DMS153 (cell line): ENCODE measurements at places on chromosomes 6 and 20.

- no peak for DNase-seq
Measured at GRCh38 chr6:52346503-52346902, 15.4 kb upstream of the PAQR8 start.

DNA sequence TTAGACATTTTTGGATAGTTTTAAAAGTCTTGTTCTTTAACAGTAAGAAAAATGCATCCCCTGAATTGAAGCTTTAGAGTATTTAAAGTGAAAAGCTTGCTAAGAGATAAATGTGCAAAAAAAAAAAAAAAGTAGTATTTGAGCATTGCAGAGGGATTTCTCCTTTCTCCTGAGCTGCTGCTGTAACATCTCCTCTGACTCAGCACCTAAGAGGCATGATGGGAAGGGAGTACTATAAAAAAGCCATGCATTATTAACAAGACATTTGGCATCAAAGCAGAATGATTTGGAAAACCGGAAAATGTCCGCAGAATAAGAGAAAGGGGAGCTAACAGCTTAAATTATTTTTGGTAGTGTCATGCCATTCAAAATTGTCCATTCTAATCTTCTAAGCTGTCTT is 27.9 kb downstream of the B4GALT5 start:
- DNase-seq = no peak

DNA sequence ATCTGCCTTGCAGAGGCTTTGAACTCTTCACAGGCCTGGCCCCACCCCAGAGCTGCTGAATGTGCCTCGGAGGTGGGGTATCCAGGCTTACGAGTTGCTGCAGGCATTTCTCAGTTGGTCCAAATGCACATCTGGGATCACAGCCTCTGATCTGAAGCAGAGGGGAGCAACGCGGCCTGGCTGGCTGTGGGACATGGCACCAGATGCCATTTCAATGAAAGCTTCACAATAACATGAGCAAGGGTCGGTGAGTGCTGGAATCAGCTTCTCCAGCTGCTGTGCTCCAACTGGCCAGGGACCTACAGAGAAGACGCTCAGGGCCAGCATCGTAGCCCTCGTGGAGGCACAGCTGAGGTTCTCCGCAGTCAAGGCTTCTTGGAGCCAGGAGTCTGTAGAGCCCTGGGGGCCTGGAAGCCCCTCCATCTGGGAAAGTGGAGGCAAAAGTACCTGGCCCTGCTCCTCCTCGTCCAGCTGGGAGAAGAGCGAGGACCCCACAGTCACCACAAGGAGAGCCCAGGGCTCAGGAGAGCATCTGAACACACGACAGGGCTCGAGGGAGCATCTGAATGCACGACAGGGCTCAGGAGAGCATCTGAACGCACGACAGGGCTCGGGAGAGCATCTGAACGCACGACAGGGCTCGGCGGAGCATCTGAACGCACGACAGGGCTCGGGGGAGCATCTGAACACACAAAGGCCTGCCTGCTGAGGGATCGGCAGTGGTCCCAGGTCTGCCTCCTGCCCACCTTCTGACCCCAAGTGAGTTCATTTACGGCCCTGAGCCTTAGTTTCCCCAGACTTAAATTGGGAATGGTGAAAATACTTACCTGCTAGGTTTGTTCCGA is 165.2 kb downstream of the DLL1 start:
- no peak for DNase-seq

GRCh38 chr6:85677234-85677956 is 34.7 kb upstream of the SYNCRIP start:
- no peak for DNase-seq

DNA sequence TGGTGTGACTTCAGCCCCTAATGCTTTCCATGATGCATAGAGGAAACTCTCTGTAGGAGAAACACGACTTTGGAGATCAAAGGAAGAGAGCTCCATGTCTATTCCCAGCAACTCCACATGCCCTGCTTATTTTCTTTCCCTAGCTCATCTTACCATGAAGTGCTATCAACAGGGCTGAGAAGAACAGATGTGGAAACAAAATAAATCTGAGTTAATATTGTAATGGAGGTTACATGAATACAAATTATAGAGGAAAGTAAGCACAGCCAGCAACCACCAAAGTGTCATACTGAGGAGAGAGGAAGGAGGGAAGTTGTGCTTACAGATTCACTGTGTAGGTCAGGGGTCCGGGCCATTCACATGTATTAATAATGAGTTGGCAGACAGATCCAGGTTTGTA is 157.5 kb downstream of the RFPL4B start:
- no peak for DNase-seq

DNA sequence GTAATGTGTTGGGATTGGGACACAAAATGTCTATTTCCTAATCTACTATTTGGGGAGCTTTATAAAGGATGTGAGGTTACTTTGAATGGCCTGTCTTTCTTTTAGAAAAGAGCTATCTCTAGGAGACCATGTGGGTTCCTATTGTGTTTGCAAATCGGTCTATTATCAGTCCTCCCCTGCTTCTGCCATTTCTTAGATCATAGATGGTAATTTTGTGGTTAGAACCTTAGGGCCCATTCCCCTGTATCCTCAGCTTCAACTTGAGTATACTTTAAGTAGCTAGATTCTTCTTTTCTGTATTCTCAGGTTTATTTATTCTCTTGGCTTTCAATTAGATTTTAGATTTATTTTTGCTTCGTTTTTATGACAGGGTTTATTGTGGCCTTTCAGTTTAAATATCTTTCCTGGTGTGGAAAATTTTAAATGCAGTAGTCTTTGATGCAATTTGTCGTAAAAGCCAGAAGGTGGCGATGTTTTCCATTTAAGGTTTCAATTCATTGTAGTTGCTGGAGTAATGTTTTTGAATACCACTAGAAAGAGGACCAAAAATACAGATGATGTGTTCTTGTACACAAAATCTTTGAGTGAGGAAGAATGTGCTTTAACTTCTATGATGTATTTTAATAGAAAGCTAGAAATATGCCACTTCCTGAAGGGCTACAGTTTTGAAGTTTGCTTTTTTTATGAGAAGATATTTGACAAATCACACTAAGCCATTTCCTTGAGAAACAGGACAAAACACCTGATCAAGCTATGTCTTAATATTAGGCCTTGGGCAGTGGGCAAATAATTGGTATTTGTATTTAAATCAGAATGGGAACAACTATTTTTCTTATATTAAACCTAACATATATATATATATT is 20.3 kb downstream of the TBPL1 start:
- peak; percentile 48 for DNase-seq

- DNase-seq = no peak
Measured at GRCh38 chr20:364905-365794, 15.4 kb upstream of the TRIB3 start.

DNA sequence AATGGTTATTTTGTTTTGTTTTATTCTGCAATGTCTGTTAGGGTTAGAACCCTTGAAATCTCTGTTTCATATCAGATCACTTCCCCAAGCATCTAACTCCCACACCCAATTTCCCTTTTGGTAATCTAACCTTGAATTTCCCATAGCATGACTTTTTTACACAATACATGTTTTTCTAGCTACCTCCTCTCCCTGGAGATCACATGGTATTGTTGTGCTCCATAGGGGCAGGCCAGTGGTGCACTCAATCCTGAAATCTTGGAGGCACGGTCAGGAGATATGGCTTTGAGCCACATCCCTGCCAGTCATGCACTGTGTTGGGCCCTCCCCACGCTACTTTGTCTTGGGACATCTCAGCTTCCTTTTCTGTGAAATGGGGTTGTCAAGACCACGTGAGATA is 36.7 kb upstream of the NNAT start:
- DNase-seq = no peak

DNA sequence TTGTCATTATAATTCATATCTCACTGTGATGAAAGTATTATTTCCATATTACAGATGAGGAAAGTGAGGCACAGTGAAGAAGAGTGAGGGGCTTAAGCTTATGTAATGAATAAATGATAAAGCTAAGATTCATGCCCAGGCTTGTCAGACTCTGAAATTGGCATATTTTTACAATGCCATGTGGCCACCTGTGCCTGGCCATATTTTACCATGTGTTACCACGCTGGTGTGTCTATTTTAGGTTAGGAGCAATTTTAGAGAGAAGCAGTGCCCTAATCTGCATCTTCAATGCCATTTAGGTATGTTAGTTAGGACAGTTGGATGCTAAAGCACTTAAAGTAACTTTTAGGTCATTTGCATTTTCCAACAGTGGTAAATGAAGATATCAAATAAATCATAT is 188.0 kb upstream of the FLRT3 start:
- no peak for DNase-seq

- no peak for DNase-seq
Measured at GRCh38 chr20:36243726-36244125, 7.4 kb downstream of the AAR2 start.

DNA sequence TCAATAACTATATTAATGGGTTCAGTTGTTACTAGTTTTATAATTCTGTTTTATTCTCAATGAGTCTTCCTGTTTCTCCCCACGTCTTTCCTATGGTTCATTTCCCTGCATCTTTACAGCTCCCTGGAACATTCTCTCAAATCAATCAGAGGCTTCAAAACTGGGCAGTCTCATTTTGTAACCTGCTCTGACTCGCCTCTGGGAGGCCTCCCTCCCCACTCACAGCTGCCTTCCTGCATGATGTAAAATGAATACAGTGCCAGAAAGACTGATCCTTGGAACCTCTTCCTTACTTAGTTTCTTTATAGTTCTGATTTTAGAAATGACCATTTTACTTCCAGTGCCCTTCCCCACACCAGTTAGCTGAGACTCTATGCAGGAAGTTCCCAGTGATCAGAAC is 103.9 kb downstream of the ESR1 start:
- no peak for DNase-seq

DNA sequence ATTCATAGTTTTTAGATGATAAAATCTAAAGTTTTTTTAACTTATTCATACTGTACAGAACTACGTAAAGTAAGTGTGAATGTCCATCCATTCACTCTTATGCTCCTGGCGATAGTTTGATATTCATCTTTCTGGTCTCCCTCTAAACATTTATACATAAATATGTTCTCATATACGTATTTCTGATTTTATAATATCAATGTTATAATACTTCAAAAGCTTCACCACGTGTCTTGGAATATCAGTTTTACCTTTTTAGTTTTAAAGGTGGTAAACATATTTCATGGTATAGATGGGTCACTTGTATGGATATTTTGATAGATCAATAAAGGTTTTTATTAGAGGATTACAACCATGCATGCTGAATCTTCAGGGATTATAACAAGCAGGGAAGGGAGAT is 10.3 kb upstream of the RHAG start:
- no peak for DNase-seq

- no peak for DNase-seq
Measured at GRCh38 chr6:34506718-34507117, 40.8 kb downstream of the PACSIN1 start.

- DNase-seq = peak; percentile 49
Measured at GRCh38 chr6:81769824-81770223, 17.3 kb upstream of the TENT5A start.

DNA sequence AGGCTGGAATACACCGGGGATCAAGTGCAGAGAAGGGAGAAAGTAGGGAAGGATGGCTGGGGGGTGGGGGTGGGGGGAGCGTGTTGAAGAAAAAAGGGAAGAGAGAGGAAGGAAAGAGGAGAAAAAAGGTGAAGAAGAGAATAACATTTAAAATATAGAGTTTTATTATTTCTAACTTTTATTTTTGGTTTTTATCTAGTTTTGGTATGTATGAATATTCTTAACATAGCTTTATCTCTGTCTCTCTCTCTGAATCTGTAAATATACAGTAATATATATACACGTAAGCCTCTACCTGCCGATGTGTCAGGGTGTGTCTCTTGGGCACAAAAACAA is 30.0 kb downstream of the HLA-F start:
- no peak for DNase-seq

DNA sequence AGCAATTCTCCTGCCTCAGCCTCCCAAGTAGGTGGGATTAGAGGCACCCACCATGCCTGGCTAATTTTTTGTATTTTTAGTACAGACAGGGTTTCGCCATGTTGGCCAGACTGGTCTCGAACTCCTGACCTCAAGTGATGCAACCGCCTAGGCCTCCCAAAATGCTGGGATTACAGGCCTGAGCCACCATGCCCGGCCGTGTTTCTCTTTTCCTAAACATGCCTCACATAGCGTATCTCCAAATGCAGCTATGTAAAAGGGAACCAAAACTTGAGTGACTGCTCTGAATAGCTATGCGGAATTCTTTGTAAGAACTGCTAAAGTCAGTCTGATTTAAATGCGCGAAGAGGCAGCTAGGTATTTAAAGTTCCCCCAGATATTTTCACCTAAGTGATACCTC is 20.5 kb downstream of the BPIFA2 start:
- no peak for DNase-seq

DNA sequence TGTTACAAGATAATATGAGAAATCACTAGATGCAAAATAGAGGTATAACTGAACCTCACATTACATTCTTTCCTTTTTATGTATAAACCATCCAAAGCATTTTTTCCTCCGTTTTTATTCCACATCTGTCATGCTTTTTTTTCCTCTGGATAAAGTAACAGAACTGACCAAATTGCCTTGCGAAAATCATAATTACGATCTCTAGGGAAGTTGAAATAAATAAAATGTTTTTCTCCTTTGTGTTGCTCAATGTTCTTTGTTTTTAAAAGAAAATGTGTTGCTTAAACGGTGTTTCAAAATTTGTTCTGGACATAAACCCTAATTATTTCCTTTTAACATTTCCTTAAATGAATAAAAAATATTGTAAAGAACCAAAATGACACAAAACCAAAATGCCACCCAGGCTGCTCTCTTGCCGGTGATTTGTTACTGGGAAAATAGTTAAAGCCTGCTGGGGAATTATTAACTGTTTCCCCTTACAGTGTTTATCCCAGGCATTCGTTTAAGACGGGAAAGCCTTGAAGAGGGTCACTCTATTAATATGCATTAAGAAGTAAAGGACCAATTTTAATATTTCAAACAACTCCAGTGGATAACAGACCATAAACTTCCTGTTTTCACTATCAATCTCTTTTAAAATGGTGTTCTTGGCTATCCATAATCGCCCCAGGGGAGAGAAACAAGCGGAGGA is 1.7 kb upstream of the ADGRB3 start:
- no peak for DNase-seq

GRCh38 chr20:24033151-24033550 is 44.6 kb upstream of the GGTLC1 start:
- no peak for DNase-seq

DNA sequence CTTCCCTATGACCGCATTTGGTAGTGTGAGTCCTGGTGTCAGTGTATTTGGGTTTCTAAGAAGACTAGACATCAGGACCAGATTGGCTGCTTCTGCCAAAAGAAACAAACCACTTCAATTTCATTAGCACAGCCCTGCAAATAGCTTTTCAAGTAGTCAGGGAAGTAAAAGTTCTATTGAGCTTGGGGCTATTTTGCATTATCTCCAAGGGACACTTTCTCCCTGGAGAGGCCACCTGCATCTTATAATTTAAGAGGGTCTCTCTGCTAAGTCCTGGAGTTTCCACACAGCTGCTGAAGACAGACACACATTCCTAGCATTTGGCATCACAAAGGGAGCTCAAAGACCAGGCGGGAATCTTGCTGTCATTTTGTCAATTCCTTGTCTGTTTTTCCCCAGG is 141.2 kb downstream of the BMP2 start:
- no peak for DNase-seq

DNA sequence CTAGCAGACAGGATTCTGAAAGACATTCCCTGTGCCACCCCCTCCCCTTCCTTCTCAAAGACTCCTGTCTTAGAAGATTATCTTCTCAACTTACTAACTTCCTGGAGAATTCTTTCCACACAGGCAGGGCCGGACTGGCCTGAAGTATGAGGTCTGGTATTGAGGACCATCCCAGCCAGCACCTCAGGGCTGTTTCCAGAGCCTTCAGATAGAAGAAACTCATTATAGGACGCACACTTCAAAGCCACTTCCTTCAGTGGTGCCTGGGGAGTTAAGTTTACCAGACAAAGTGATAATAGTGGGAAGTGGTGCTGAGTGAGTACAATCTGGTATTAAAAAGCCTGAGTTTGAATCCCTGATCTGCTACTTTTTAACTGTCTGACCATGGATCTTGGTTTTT is 15.6 kb downstream of the KCNS1 start:
- DNase-seq = no peak
